ENCODE measurements at places on chromosomes 11 and 22.

DNA sequence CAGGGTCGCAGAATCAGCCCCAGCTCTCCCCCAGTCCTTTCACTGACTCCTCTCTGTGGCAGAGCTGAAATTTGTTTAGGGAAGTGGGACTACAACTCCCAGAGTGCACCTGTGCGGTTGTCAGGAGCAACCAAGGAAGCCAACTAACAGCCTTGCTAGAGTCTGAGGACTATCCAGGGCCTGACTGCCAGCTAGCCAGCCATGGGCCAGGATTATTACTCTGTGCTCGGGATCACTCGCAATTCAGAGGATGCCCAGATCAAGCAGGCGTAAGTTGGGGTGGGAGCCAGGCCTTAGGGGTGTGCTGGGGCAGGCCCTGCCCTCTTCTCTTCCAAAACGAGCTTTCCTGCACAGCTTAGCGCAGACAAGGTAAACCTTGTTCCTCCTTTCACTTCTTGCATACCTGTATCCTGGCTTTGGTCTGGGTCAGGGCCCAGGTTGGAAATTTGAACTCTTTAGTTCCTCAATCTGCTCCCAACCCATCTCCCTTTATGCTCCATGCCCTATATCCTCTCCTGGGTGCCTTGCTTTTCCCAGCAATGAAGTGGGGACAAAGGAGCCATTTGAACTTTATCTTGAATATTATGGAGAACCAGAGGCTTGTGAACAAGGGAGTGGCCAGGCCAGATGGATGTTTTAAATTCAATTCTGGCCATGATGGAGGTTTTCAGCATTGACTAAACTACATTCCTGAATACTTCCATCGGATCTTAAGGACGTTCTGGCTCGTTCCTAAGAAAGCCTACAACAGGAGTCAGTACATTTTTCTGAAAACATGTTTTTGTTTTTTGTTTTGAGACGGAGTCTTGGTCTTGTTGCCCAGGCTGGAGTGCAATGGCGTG lies at the start of gene DNAJB13:
DNAJB13 (plus strand) TSS at position 158 of the 842 bp plus-strand sequence; CDS start at position 202, 44 bp downstream.
- DNase-seq: no peak

- no peak for DNase-seq
Measured at GRCh38 chr22:37926358-37926757, 20.3 kb downstream of the MICALL1 start.

DNA sequence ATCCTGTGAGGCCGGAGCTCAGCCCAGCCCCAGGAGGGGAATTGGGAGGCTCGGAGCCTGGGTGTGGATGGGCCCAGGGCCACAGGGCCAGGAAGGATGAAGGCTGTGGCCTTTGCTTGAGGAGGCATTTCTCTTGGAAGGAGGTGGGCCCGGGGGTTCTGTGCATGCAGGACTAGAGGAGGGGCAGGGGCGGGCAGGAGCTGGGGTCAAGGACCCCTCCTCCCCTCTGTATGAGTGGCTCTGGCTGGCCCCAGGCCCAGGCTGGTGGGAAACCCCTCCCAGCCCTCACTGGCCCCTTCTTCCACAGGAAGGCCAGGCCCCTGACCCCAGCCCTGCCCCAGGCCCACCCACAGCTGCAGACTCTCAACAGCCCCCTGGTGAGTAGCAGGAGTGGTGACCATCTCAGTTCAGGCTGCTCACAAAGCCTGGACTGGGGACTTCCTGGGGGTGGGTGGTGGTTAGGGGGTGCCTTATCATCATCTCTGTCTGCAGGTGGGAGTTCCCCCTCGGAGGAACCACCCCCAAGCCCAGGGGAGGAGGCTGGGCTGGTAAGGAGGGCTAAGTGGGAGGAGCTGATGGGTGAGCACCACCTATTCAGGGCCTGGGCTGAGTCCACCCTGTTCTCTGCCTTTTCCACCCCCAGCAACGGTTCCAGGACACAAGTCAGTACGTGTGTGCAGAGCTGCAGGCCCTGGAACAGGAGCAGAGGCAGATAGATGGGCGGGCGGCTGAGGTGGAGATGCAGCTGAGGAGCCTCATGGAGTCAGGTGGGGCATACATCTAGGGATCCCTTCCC lies 6.0 kb downstream of the KCNK7 start:
- DNase-seq: no peak

GRCh38 chr11:124646148-124646547 lies 23.5 kb downstream of the TBRG1 start:
- DNase-seq: no peak

GRCh38 chr11:74822170-74822569 lies 73.5 kb downstream of the RNF169 start:
- no peak for DNase-seq

GRCh38 chr11:86695373-86695772 lies 23.0 kb upstream of the ME3 start:
- no peak for DNase-seq

DNA sequence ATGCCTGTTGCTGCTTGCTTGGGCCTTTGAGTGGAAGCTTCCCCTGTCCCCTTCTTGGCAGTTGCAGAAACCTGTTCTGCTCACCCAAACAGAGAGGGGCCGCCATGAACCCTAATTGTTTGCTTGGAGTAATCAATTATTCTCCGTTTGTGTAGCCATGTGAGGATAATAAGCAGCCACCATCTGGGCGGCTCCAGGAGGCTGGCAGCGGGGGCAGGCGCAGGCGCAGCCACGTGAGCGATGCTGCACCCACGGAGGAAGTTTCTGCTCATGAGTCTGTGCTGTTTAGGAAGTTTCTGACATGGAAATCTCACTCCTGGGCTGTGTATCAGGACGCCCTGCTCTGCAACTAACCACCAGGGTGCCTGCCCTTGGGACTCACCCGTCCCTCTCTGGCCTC lies 90.1 kb downstream of the MPPED1 start:
- no peak for DNase-seq

DNA sequence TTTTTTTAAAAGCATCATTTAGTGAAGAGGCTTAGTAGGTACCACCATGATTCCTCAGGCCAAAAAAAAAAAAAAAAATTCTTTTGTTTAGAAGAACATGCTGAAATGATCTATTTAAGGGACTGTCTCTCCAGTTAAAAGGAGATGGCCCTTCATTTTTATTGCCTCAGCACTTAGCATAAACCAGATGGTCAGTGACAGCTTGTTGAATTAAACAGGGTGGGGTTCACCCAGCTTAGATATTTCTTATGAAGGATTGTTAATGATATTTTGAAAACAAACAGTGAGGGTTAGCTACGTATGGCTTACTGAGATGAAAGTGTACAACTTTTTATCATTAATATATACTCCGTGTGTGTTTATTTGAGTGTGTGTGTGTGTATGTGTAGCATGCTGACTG lies 203.7 kb downstream of the FAM181B start:
- DNase-seq: no peak

GRCh38 chr11:12989428-12990161 lies 19.5 kb upstream of the RASSF10 start:
- no peak for DNase-seq

GRCh38 chr11:1540074-1540473 lies 32.0 kb downstream of the DUSP8 start:
- no peak for DNase-seq

DNA sequence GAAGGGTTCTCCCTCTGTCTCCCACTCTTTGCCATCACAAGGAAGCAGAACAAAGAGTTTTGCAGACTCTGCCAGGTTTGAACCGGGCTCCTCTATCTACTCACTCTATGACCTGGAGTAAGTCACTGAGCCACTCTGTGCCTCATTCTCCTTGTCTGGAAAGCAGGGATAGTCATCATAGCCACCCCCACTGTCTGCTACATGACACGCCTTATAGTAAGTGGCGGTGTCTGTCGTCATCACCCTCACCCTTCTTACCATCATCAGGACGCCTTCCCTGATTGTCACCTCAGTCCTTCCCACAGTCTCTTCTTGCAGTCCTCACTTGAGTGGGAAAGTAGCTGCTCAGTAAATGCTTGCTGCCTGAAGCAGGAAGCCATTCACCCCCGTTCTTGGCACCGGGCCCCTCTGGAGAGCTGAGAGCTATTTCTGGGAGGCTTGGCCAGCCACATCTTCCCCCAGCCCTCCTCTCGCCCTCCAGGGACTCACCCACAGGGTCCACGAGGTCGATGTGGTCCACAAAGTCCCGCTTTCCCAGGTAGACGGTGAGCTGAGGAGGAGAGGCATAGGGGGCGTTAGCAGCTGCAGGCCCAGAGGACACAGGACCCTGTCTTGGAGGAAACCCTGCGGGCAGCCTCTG lies 46.4 kb downstream of the TPBGL start:
- no peak for DNase-seq

DNA sequence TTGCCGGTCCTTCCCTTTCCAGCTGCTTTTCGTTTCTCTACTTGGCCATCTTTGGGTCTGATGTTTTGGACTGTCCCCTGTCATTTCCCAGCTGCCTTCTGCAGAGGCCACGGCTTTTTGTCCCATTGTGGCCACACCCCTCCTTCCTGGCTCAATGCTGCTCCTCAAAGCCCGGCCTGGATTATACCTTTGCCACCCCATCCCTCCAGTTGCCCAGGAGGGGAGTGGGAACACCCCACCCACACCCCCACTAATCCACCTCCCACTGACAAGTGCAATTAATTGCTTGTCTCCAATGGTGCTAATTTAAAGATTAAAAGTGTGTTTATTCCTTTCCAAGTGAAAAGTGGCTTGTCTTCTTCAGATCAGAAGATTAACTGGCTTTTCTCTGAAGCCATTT lies 34.2 kb upstream of the CSNK2A3 start:
- no peak for DNase-seq

Measured in CD4-positive, alpha-beta T cell treated with Interleukin-6 at 100 ng/mL for 8 hours (primary cell).